Karpas-422 (cell line): ENCODE measurements at places on chromosomes 11 and 22. TPM values are rescaled to one million over a fixed set of nuclear protein-coding genes. Genes with fewer than 3 reads are reported as not detected.

- DNase-seq = no peak
Observed at GRCh38 chr22:33002035-33002434, 56.1 kb downstream of the SYN3 start.

The GRM5 gene
- total RNA-seq = not detected in 2 replicates

DNA sequence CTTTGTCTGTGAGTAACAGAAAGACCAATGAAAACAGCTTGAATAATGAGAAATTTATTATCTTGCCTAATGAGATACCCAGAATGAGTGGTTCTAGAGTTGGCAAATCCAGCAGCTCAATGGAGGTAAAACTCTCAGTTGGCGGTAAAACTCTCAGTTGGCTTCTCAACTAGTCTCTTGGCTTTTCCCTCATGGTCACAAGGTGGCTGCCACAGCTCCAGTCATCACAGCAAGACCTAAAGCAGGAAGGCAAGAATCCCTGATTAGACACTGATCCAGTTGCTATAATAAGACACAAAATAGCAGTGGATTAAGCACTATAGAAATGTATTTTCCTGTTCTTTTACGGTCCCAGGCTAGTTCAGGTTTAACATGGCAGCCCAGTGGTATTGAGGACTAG is 37.5 kb upstream of the TSPAN18 start:
- DNase-seq = no peak

The PPP1CA gene
- total RNA-seq = 218 and 332 TPM in 2 replicates

The SLC22A8 gene
- not detected in 2 replicates for total RNA-seq

DNA sequence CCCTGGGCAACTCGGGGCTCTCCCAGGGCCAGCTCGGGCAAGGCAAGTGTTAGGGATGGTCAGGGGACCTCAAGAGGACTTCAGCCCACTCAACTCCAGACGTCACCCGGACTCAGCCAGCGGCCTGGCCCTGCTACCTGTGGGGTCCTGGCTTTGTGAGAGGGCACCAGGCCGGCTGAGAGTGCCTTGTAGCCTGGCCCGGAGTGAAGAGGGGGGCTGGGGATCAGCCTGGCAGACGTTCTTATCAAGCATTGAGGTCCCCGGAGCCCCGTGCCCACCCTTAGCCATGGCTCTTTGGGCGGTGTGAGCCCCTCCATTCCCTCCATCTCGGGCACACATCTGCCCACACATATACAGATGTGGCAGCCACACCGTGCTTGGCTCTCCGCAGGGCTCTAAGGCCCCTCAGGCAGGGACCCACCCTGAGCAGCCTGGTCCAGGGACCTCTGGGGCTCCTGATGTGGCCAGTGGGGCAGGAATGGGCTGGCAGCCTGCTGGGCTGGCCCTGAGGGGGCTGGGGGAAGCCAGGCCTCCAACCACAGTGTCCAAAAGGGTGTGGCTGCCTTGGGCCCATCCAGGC is 15.3 kb downstream of the LSP1 start:
- DNase-seq = no peak

GRCh38 chr11:102306048-102306597 is 11.2 kb upstream of the BIRC3 start:
- DNase-seq = no peak

DNA sequence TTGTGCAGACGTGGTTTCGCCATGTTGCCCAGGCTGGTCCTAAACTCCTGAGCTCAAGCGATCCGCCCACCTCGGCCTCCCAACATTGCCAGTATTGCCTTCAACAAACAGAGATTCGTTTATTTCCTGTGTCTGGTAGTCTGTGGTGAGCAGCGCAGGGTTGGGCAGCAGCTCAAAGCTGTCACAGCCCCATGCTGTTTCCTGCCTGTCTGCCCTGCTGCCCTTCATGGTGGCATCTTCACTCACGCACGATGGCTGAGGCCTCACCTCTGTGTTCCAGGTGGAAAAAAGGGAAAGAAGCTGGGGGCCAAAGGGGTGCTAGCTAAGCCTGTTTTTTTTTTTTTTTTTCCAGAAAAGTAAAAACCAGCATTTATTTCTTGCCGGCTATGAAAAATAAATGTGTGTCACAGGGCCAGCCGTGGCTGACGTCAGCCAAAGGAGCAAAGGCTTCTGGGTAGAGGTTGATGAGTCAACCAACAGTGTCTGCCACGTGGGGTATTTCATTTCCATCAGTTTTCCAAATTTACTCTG is 28.8 kb downstream of the TBC1D22A start:
- peak; percentile 49 for DNase-seq
